ENCODE measurements at places on chromosomes 2 and 18. TPM values are rescaled to one million over a fixed set of nuclear protein-coding genes. Genes with fewer than 3 reads are reported as not detected.
A peak's percentile ranks its signal among the peaks of the same experiment; 100 is the strongest.

DNA sequence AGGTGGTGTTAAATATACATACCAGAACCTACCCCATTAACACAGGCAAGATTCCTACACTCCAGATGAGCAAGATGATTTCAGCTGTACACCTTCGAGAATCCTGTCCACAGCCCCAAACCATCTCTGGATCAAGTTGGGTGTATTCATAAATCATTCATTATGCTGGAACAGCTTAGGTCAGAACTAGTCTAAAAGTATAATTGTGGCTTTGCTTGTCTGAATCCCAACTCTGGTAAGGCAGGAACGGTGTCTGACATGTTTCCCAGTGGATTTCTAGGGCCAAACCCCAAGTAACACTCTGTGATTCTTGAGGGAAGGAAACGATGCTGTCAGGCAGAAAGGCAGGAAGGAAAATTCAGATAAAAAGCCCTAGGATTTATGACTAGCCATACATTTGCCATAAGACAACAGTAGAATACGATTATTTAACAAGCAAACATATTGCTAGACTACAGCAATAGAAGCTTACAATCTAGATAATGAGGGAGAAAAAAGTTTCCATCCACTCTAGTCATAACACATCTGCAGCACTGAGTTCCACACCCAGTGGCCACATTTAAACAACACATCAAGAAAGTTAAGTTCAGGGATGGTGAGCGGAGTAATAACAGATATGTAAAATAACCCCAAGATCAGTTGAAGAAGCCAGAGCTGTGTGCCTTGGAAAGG, 444.8 kb downstream of the RND3 start:
- DNase-seq = no peak

GRCh38 chr18:23529604-23530003, 26.3 kb downstream of the RMC1 start:
- DNase-seq = no peak

Gene RNF125
- total RNA-seq = 10.2 TPM

- DNase-seq = no peak
These were observed 148.8 kb upstream of the STON1 start for GRCh38 chr2:48380989-48381625.

- no peak for DNase-seq
These were observed 43.6 kb downstream of the SPRED2 start for GRCh38 chr2:65388596-65389390.

DNA sequence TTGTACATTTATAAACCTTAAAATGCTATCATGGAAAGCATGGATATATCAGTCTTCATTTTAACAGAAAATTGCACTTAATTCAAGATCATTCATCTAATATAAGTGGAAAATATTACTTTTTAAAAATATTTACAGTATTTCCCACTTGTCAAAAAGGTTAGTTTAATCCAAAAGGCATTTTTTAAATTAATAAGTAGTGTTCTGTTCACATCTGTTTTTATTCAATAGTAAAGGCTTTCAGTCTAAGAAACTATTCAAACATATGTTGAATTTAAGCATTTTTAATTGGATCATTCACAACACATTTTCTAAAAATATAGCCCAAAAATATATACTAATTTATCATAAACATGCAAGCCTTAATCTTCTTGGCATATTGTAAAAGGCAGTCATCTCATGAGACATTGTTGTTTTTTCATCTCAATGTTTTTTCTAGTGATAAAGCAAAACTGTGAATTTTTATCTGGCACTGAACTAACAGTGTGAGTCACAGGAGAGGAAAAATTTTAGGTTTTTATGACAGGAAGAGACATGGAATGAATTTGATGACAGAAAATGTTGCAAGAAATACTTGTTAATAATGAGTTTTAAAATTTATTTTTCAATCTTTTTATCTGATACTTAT, 1642.5 kb upstream of the TMEFF2 start:
- no peak for DNase-seq

DNA sequence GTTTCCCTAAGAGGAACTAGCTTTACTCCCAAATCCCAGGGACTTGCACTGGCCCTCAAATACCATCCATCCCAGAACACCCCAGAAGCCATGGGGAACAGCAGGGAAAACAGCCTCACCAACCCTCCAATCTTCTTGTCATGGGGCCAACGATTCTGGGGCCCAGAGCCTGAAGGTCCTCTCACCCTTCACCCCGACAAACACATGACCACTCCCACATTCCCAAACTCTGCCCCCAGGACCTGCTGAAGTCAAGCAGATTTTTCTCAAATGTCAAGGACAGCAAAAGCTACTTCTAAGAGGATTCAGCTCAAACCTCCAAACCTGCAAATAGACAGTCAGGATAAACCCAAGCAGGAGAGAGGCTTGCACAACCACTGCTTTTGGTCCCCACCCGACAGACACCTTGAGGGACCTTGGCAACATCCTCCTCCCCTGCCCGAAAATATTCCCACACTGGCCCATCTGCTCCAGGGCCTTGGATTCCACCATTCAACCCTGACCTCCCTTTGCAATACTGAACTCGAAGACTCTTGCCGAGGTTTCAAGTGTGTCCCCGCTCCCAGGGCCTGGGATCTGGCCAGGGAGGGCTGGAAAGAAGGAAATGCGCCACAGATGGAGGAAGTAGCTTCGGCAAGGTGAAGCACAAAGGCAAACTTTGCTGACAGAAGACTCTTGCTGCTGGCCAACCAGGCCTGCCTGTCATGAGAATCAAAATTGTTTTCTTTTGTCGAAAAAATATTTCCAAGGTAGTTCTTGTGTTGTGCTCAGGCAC, 143.3 kb downstream of the ZFP36L2 start:
- no peak for DNase-seq

Gene UGT1A1
- 0.72 TPM for total RNA-seq

DNA sequence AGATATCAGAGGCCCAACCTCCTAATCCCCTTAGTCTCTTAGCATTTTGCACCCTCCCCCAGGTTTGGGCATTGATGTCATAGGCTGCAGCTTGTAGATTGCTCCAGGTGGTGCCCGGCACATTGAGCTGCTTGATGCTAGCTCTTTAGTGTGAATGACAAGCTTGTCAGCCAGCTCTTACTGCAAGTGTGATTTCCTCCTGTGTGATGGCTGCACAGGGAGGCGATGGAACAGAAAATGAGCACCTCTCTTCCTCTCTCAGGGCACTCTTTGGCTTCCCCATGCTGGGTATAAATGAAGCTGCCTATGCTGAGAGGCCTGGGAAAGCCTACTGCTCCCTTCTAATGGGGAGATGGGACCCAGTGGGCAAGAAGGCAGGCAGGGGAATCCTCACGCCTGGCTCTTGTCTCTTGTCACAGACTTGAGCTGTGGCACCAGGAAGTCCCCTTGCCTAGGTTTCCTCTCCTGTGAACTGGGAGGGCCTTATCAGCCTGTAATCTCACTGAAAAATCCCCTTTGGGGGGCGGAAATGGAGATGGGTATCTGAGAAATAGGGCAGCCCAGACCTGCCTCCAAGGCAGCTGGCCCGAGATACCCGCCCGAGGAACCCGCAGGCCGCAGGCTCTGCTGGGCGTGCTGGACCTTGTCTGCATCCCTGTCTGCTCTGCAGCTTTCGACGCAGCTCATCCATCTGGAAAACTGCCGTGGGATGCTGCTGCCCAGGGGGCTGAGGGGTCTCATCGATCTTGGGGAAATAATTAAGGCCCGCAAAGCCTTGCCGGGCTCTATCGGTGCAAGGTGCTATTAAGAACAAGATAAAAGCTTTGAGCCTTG, 163.5 kb upstream of the CXCR4 start:
- DNase-seq = no peak

- no peak for DNase-seq
These were observed 410.6 kb downstream of the ZNF521 start for GRCh38 chr18:24941174-24941951.

DNA sequence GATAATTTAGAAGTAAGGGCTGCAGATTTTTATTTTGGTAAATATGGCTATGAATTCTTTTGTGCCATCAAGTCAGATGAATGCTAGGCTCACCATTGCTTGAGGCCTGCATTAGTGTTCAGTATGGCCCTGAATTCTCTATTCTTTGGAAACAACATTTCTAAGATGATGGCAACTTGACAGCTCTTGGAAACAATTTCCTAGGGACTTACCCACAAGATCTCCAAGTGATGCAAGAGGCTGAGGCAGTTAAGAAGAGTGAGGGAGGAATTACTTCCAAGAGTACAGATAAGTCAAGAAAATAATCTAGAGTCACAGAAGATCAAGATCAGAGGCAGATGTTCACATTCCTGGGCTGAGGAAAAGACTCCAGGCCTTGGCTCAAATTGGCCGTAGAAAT, 129.1 kb downstream of the NRP2 start:
- no peak for DNase-seq

DNA sequence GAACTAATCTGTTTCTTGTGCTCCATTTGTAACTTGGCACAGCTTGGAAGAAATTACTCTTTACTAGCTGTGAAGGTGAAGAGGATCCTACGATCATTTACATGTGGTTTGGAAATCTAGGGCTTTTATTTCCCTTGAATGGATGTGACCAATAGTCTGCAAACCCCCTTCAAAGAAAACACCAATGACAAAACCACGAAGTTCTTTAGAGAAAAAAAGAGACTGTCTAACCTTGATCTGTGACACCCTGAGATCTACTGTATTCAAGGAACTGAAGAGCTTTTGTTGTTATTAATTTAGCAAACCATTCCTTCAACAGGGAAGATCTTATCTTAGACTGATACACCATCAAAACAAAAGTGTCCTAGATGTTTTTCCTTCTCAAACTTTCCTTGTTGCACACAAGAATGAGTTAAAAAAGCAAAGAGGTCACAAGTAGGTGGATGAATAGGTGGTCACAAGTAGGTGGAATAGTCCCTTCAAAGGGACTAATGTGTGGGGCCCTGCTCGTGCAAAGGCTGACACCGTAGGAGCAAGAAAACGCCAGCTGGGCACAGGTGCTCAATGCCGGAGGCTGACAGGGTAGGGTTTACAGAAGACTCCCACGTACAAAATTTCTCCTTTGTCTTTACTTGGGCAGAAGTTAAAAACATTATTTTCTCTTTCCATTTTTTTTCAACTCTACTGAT, 95.6 kb upstream of the ITGB6 start:
- no peak for DNase-seq

GRCh38 chr2:104850361-104851290, 3.3 kb upstream of the POU3F3 start:
- DNase-seq = no peak

Gene MYCN
- total RNA-seq = 0.80 TPM

DNA sequence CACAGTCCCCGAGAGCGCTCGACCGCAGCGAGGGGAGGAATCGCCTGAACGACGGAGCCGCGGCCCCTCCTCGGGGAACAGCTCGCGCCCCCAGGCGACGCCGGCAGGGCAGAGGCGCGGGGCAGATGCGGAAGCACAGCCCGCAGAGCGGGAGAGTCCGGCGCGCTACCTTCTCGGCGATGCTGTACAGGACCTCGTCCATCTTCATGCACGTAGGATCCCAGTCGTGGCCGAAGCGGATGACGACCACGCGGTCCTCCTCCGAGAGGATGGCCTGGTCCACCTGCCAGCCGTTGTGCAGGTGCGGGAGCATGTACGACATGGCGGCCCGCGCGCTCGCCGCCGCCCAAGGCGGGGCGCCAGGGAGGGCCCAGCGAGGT, 302 bp downstream of the TXNL4A start:
- DNase-seq = peak; percentile 77

GRCh38 chr2:233964581-233964980, 47.4 kb downstream of the TRPM8 start:
- DNase-seq = no peak

- DNase-seq = no peak
These were observed 54.5 kb downstream of the HS1BP3 start for GRCh38 chr2:20596193-20596972.

GRCh38 chr2:228503731-228504130, 322.2 kb upstream of the SPHKAP start:
- DNase-seq = no peak

GRCh38 chr2:16250886-16251285, 310.5 kb downstream of the MYCN start:
- no peak for DNase-seq

- DNase-seq = no peak
These were observed 19.9 kb upstream of the SP3 start for GRCh38 chr2:173984866-173985604.

Gene POTEI
- not detected for total RNA-seq

DNA sequence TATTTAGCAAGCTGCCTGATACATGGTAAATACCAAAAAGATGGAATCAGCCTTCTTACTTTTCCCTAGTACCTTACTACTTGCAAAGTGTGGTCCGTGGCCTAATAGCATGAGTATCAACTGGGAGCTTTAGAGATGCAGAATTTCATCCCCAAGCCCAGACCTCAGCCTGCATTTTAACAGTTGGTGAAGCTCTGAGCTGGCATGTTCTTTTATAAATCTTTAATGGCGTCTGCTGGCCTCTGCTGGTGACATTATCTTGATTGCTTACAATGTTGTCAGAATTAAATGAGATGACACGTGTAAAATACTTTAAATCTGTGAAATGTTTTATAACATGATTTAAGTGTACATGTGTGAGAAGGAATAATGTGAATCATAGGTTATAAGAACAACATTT, 115.1 kb upstream of the NOSTRIN start:
- DNase-seq = no peak

DNA sequence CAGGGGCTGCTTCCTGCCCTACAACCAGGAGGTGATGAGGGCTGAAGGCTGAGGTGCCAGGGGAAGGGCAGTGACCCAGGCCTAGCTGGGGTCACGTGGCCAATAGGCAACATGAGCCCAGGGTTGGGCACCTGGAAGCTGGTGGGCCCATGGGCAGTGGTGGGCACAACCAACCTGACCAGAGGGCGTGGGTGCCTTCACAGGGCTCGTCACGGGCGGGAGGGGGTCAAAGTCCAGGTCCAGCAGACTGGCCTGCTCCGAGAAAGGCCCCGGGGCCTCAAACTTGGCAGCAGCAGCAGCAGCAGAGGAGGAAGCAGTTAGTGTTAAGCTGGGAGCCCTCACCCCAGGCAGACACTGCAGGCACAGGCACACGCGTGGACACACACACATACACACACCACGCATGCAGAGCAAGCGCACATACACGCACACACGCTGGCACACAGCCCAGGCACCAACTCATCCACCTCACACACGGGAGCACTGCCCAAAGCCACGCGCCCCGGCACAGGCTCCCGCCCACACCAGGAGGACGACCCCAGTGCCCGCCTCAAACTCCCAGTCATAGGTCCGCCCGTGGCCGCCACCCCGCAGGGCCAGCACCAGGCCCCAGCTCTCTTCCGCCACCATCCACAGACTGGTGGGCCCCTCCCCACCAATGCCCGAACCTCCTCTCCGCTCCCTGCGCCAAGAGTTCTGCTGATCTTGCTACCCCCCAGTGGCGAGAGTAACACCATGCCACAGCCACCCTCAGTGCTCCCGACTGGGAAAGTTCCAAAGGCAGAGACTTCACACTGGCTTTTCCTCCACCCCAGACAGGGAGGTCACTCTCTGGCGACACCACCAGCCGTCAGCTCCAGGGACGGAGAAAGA, 53.0 kb downstream of the BIN1 start:
- DNase-seq = no peak

DNA sequence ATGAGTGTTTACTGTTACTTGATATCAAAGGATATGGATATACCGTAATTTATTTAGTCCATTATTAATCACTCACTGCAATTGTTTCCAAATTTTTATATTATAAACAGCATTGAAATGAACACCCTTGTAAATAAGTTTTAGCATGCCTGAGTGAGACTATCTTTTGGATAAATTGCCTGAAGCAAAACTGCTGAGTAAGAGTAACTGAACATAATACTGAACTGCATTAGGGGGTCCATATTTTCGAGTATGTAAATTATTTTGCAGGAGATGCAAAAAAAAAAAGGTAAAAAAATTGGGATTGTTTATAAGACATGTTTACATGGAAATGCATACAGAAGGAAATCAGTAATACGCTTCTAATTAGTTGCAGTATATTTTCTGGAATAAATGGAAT, 215.6 kb upstream of the SMAD7 start:
- no peak for DNase-seq

GRCh38 chr2:124973396-124973795, 948.3 kb downstream of the CNTNAP5 start:
- no peak for DNase-seq
